ENCODE measurements at places on chromosomes 3 and 15.

- DNase-seq, result no peak
Measured at GRCh38 chr15:43230640-43231115, 9.9 kb upstream of the EPB42 start.

DNA sequence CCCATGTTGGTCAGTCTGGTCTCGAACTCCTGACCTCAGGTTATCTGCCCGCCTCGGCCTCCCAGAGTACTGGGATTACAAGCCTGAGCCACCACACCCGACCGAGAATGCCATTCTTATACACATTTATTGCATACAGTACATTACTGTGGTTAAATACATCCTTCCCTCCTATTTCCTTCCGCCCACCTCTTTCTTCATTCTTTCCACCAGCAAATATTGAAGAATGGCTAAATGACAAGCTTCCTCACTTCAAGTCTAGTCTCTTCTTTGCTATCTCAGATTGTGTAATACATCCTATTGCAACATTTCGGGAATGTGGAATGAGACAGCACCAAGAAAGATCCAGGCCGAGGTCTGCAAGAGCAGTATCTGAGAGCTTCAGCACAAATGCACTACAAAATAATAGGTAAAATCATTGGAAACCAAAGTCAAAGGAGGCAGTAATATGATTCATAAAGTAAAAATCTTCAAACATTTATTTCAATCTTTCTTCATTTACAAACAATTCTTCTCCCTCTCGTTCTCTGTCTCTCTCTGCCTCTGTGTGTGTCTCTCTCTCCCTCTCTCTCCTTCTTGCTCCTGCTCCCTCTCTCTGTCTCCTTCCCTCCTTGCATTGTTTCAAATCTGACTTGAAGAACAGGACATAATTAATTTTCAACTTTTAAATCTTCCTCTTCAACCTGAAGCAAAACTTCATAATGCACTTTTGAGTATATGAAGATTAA, 94.7 kb upstream of the TGFBR2 start:
- DNase-seq, result no peak

- peak; percentile 15 for DNase-seq
Measured at GRCh38 chr3:128922804-128923459, 43.5 kb downstream of the ACAD9 start.

DNA sequence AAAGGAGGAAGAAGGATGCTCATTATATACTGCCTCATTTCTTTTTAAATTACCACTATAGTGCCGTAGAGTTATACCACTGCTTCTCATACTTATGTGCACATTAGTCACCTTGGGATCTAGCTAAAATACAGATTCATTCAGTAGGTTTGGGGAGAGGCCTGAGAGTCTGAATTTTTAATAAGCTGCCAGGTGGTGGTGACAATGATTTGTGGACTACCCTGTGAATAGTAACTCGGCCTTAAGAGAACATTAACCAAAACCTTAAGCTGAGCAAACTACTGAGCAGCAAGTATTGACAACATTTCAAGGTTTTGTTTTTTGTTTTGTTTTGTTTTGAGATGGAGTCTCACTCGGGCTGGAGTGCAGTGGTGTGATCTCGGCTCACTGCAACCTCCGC, 19.8 kb downstream of the UBA5 start:
- no peak for DNase-seq

- DNase-seq, result no peak
Measured at GRCh38 chr3:195828762-195829161, 17.0 kb upstream of the MUC4 start.
